Stimulated activated CD4-positive, alpha-beta T cell treated with anti-CD3 and anti-CD28 coated beads, Interleukin-12 subunit alpha, Interleukin-12 subunit beta, amount 100 ng/mL, for 48 hours (primary cell): ENCODE measurements at places on chromosomes 2 and 18.

GRCh38 chr18:48477348-48477747, 61.5 kb upstream of the CTIF start:
- DNase-seq, result no peak

- DNase-seq, result no peak
Observed at GRCh38 chr2:38315707-38316333, 61.3 kb downstream of the ATL2 start.

DNA sequence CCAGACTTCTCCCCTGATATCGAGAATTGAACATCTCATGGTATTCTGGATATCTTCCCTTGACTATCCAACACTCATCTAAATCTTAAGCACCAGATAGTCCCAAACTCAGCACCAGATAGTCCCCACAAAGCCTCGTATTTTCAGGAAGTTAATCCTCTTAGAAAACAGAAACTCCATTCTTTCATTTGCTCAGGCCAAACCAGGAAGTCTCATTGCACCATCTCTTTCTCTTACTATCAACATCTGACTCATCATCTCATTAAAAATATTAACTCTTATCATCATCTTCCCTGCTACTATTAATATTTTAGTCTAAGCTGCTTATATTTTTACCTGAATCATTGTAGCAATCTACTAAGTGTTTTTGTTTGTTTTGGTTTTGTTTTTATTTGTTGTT, 286.4 kb downstream of the GALNT13 start:
- DNase-seq, result no peak

DNA sequence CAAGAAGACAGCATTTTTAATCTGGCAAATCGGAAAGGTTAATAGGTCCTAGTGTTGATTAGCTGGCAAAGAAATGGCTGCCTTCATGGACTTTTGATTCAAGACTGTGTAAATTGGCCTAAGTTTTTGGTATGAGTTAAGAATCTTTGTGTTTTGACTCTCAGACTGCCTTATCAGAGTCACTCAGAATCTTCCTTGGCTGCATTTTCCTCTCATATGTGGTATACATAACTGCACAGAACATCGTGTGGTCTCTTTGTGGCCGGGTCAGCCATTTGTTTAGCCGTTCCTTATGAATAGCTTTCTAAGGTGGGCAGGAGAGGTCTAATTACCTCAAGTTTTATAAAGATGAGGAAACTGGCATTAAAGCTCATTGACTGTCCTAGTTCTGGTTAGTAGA, 30.1 kb downstream of the CAB39 start:
- DNase-seq, result no peak

GRCh38 chr2:112985090-112985489, 7.3 kb downstream of the IL36G start:
- DNase-seq, result no peak

DNA sequence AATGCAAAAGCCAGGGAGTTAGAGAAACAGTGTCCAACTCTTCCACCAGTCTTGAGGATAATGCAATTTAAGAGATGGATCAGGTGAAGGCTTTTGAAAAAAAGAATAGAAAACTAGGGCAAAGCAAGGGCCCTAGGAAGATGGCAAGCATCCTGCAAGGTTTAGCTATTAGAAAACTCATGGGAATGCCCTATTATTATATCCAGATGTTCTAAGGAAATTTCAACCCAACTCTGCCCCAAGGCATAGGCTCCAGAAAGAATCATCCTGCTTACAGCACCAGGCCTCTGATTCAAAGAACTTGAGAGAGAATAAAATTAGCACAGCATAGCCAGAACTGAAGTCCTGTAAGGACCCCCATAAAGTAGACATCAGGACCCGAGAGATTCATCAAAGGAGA, 68.1 kb downstream of the EN1 start:
- no peak for DNase-seq

DNA sequence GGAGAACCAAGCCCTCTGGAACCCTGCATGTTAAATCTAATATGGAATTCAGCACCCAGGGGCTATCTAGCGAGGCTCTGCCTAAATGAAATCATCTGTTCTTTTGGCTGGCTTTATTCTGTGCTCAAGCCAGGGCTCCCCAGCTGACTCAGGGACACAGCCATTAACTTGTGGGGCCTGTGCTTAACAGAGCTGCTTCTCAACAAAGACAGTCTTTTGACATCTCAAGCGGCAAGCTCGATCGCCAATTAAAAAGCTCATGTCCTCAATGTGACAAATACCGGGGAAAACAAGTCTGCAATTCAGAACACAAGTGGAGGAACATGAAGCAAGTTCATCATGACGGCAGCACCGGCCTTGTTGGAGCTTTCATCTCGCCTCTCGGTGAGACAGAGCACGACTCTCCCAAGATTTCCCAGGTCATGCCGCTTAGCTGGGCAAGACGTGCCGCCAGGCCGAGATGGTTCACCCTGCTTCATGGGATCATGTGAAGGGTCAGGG, 64.9 kb downstream of the KLHL29 start:
- no peak for DNase-seq

- DNase-seq, result no peak
Observed at GRCh38 chr2:204655101-204655500, 109.8 kb downstream of the PARD3B start.

GRCh38 chr2:47005687-47006086, 90.1 kb upstream of the MCFD2 start:
- DNase-seq, result no peak

DNA sequence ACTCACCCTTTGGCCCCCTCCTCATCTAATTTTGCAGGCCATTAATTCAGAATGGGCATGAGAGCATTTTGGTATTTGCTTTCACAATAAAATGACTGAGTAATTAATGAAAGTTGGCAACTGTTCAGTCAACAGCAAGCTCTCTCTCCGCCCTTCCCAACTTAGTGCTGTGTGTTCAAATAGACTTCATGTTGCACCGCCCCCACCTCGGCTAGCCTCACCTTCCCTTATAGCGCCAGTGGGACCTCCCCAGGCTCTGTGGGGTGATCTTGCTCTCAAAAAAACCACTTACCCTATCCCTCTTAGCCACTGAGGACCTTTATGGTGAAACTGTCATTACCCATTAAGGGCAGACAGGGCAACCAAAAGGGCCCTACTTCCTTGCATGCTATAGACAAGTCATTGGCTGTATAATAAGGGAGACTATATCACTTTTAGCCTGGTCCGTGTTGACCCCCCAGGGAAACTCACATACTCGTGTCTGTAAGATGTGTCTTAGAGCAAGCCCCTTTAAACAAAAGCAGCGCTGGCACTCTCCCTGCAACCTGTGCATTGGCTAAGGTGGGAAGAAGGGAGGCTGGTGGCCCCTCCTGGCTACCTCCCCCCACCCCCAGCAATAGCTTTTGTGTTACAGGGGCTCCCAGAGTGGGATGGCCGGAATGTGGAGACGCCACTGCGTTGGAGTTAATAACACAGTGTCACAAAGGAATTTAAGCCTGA, 15.2 kb downstream of the EN1 start:
- DNase-seq, result no peak

DNA sequence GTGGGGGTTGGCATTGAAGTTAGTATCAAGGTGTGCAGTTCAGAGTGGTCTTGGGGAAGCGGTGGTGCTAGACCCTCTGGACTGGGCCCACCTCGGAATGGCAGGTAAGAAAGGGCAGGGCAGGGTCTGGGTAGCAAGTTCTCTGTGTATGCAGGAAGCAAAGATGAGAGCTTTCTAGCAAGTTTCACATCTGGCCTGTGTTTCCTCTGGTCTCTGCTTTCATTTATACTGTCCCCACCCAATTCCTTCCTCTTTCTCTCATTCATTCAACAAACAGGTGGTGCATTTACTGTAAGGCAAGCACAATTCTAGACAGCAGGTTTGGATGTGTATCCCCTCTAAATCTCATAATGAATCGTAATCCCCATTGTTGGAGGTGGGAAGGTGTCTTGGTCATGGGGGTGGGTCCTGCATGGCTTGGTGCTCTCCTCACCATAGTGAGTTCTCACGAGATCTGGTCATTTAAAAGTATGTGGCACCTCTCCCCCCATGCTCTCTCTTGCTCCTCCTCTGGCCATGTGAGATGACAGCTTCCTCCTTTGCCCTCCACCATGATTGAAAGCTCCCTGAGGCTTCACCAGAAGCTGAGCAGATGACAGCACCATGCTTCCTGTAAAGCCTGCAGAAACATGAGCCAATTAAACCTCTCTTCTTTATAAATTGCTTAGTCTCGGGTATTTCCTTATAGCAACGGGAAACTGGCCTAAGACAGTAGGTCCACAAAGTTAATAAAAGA, 51.8 kb downstream of the PKDCC start:
- DNase-seq, result no peak

DNA sequence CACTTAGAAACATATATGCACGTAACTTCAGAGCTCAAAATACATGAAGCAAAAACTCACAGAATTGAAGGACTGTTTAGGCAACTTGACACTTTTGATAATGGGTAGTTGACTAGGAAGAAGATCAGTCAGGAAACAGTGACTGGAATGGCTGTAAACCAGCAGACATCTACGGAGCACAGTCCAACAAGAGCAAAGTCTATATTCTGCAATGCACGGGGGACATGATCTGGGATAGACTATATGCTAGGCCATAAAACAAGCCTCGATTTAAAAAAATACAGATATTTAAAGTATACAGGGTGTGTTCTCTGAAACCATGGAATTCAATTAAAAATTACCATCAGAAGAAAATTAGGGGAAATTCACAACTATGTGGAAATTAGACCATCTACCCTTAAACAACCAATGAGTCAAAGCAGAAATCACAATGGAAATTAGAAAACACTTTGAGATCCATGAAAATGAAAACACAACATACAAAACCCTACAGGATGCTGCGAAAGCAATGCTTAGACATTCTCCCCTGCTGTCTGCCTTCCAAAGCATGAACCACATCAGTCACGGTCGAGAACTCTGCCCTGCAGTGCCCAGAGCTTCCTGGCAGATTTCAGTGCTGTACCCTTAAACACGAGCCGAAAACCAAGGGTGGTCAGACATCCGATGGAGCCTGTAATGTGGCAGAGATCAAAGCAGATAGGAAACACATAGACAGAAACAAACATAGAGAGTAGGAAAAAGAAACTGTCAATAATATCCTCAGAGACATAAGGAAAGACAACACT, 651.9 kb upstream of the HS6ST1 start:
- DNase-seq, result no peak

GRCh38 chr2:211690736-211691135, 847.9 kb downstream of the ERBB4 start:
- DNase-seq, result no peak

- no peak for DNase-seq
Observed at GRCh38 chr18:54767098-54767497, 61.2 kb upstream of the RAB27B start.

DNA sequence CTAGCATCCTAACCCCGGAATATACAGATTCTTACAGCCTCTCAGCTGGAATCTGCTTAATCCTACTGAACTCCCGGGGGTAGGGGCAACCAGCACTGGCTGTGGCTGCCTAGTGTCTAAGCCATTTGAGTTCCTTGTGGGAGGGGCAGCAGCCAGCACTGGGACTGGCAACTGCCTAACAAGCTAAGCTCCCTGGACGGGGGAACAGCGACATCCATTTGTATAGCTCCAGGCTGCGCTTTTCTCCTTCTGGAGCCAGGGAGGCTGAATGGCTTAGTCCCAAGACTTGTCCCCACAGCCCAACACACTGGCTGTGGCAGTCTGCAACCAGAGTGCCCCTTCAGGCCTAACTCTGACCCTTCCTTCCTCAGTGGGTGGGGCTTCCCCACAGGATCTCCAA, 787.2 kb downstream of the METTL4 start:
- DNase-seq, result no peak

DNA sequence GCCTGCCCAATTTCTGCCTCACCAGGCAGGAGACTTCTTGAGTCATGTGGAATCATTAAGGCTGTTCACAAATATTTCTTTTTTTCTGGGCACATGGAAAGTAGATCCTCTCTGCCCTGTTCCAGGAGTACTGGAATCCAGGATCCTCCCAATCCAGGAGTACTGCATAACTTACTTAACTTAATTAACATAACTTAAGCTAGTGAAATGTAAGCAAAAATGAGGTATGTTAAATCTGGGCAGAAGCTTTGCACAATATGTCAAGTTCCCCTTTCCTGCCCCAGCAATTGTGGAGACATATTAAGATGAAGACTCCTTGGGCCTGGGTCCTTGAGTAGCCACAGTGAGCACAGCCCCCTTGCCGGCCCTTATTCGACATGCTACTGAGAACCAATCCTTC, 3.2 kb downstream of the CD207 start:
- DNase-seq, result no peak

GRCh38 chr2:84052043-84052442, 407.0 kb downstream of the SUCLG1 start:
- no peak for DNase-seq

- no peak for DNase-seq
Observed at GRCh38 chr2:127162261-127163089, 55.5 kb upstream of the BIN1 start.

GRCh38 chr18:32918692-32919250, 145.9 kb upstream of the KLHL14 start:
- DNase-seq, result no peak

DNA sequence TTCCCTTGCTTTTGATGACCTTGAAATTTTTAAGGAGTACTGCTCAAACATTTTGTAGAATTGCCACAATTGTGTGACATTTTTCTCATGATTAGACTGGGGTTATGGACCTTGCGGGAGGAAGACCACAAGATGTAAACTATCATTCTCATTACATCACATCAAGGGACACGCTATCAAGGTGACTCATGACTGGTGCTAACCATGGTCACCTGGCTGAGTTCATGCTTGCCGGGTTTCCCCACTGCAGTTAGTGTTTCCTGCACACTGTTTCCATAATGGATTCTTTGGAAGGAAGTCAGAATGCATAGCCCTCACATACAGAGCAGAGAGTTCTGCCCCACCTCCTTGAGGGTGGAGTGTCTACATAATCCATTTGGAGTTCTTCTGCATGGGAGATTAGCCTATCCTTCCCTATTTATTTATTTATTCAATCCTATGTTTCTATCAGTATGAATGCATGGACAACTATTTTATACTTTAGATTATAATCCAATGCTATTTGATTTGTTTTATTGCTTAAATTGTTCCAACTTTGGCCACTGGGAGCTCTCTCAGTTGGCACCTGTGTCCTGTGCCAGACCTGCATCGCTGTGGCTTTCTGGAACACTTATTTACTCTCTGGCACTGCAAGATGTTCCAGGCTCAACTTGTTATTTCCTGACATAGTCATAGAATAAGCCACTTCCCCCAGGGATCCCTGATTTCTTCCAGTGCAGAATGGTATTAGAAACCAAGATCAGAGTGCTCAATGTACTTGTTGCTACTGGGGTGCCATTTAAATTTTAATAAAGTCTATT, 6.0 kb downstream of the MC2R start:
- no peak for DNase-seq

GRCh38 chr2:206940546-206940945, 1.2 kb downstream of the CPO start:
- DNase-seq, result no peak

DNA sequence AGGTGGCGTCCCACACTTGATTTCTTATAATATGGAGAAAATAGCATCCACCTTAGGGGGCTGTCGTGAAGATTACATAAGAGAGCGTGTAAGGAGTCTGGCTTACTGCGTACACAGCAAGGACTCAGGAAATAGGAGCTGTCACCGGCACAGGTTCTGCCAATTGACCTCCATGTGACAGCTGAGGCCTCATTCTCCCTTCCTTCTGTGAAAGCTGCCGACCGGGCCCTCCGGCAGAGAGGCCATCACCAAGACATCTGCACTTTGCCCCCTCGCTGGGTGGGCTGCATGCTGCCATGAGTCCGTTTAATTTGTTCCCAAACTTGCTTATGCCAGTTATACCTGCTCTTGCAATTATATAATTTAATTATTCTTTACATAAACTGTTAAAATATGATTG, 27.7 kb downstream of the HS1BP3 start:
- no peak for DNase-seq

GRCh38 chr18:79935499-79935898, 16.0 kb downstream of the SLC66A2 start:
- no peak for DNase-seq
